ENCODE measurements at places on chromosomes 11 and 22.

DNA sequence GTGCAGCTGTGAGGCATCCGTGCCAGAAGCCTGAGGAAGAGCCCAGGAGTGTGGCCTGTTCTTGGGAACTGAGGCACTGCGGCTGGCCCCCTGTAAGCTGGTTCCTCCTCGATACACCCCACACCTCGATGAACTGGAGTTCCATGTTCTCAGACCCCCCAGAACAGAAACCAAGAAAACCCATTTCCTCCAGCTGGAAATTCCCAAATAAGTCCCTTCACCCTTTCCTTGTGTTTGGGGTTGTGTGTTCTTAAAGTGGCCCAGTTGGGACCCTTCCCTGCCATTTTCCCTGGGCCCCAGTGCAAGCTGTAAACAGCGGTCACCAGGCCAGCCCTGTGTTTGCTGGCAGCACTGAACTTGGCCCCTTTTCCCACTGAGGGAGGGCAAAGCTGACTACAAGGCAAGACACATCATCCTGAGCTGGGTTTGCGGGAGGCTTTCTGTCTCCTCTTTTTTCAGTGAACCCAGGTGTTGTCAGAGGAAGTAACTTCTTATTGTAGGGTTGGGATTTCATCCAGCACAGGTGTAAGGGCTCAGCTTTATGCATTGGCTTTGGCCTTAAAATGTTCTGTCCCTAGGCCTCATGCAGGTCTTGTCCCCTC, 60.1 kb upstream of the MPEG1 start:
- DNase-seq: no peak

DNA sequence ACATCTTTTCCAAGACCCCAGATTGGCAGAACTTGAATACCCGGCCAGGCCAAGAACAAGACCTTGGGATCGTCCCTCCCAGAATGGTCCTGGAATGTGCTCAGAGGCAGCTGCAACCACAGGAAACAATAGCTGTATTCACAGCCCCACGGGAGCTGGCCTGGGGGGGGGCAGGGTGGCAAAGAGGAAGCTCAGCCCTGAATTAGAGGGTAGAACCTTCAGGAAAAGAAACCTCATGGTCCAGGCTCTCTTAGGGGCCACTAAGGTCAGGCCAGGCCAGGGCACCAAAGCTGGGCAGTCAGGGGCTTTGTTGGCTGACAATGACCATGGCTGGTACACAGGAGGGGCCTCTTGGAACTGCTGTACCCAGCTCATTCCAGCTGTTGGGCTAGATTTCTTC, 17.3 kb downstream of the RPL27A start:
- DNase-seq: no peak

DNA sequence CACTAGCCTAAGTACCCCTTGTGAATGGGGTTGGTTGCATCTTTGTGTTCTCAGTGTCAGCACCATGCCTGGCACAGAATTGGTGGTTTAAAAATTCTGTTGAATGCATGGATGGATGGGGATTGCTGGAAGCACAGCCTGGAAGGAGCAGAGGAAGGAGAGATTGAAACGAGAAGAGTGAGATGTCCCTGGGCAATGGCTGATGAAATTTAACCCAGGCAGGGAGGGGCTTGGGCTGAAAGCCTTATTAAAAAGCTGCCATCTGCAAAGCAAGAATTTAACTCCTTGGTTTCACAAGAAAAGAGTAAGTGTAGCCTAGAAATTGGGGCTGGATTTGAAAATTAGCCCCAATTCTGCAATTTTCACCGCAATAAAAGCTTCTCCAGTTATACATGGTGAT, 126.7 kb downstream of the TEAD1 start:
- DNase-seq: no peak

- no peak for DNase-seq
Measured at GRCh38 chr11:77154381-77155081, 26.5 kb downstream of the MYO7A start.

DNA sequence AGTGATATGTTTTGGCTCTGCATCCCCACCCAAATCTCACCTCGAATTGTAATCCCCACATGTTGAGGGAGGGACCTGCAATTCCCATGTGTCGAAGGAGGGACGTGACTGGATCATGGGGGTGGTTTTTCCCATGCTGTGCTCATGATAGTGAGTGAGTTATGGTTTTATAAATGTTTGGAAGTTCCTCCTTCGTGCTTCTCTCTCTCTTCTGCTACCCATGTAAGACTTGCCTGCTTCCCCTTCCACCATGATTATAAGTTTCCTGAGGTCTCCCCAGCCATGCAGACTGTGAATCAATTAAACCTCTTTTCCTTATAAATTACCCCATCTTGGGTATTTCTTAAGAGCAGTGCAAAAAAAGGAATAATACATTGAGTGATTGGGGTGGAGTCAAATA, 7.3 kb upstream of the CEP295 start:
- DNase-seq: no peak

GRCh38 chr11:130202009-130202817, 42.6 kb downstream of the ST14 start:
- DNase-seq: no peak

GRCh38 chr11:14374922-14375830, 16.2 kb upstream of the RRAS2 start:
- DNase-seq: no peak

- no peak for DNase-seq
Measured at GRCh38 chr11:103997082-103997481, 39.4 kb upstream of the DDI1 start.

DNA sequence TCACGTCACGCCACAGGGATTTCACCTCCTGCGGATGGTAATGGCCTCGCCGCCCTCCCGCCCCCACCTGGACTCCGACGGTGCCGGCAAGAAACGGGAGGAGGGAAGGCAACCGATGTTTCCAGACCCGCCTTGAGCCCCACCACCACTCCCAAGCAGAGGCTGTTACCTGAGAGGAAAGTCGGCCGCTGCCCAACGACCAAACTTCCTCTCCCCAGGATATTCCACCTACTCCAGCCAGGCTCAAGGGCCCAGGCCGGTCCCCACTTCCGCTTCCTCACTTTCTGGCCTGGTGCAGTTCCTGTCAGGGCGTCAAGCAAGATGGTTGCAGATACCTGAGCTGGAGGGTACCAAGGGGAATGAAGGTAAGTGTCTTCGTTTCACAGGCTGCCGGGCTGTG, at the start of gene ENTHD1:
Gene ENTHD1, minus strand, starts transcription at position 235 of the 400 bp plus-strand sequence. CDS start 6,012 bp downstream, outside the sequence.
- DNase-seq: no peak

DNA sequence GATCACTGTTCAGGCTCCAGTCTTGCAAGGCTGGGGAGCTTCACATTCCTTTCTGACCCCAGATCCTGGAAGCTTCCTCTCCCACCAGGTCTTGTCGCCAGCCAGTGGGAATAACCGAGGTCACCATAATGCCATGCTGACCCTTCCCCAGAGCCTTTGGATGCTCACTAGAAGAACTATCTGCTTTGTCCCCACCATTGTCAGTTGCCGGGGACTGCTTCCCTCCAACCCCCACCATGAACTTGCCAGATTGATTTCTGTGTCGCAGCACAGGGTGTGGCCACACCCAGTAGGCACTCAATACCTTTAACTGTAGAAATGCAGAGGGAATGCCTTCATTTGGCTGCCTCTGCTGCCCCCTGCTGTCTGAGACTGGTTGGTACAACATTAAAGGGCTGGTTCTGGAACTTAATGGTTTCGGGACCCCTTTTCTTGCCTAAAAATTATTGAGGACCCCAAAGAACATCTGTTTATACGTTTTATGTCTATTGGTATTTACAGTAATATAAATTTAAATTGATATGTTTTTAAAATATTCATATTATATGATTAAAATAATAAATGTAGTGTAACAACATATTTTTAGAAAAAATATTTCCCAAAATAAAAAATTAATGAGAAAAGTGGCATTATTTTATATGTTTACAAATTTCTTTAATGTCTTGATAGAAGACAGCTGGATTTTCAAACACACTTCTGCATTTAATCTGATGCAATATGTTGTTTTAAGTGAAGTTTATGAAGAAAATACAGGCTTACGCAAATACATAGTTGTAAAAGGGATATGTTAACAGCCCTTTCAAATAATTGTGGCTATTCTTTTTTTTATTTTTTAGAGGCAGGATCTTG, 6.7 kb upstream of the GDPD5 start:
- DNase-seq: no peak

GRCh38 chr11:71221821-71222220, 30.6 kb downstream of the SHANK2 start:
- no peak for DNase-seq

GRCh38 chr22:41834005-41834944, 1.4 kb downstream of the SREBF2 start:
- DNase-seq: no peak

GRCh38 chr11:95704865-95705264, 84.7 kb downstream of the FAM76B start:
- no peak for DNase-seq

DNA sequence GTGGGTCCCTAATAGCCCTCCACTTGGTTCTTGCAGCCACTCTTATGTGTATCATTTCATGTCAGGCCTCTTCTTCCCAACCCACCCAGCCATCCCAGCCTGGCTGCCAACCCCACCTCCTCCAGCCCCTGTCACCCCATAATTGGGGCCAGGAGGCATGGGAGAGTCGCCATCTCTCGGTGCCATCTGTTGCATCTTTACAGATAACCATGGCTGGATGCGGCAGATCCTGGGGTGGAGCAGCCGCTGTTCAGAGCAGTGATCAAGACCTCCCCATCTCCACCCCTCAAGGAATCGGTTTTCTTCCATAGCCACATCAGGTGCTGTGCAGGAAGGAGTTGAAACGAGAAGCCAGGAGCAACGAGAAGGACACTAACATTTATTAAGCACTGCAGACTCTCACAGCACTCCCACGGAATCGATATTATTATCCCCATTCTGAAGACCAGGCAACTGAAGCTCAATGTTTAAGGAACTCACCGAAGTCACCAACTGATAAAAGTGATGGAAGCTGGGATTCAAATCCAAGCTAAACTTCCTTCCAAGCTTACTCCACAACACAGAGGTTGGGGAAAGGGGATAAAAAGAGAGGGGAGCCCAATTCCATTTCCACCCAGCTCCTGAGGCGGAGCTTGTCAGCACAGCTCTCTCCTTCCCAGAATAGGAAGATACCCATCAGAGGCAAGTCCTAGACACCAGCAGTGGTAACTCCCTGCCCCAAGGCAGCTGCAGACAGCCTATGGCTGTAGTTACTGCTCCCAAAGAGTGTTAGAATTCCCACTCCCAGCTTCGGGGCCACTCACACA, 2.7 kb downstream of the SLC43A1 start:
- no peak for DNase-seq

DNA sequence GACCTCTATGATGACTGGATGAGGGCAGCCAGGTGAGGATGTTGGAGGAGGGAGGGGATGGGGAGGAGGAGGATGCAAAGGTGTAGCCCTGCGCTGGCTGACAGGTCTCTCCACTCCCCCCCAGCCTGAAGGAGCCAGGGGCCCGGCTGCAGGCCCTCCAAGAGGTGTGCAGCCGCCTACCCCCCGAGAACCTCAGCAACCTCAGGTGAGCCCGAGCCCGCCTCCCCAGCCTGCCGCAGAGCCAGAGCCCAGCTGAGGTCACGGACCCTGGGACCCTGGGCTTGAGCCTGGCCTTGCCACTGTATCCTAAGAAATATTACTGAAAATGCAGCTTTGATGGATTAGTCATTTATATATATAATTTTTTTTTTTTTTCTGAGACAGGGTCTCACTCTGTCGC, 7.8 kb downstream of the SH3BP1 start:
- no peak for DNase-seq

DNA sequence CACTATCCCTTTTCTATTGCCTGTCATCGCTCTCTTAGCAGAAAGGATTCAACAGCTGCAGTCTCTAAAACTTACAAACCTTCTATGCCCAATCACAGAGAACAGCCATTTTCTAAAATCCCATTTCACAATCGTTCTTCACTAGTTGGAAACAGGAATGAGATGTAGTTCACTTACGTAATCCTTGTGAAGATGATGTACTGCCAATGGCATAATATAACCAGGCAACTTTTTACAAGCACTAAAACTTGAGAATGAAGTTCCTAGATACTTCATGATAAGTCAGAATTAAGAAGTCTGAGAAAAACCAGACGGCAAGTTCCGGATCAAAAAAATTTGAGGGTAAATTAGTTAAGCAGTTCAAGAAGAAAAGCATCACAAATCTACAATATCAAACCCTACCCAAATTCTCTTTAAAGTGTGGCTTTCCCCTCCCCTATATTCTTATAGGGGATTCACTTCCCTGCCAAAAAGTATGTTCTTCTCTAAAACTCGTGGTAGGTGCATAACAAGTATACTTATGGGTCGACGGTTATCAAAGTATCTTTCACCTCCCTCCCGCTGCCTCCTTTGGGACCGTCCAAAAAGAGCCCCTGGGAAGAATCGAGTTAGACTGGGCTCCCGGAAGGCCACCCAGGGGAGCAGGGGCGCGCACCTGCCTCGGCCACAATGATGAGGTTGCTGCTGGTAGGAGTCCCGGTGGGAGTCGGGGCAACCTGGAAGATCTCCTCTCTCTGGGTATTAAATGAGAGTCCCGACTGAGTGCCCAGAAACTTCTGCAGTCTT, 666 bp downstream of the MSANTD4 start:
- DNase-seq: no peak

DNA sequence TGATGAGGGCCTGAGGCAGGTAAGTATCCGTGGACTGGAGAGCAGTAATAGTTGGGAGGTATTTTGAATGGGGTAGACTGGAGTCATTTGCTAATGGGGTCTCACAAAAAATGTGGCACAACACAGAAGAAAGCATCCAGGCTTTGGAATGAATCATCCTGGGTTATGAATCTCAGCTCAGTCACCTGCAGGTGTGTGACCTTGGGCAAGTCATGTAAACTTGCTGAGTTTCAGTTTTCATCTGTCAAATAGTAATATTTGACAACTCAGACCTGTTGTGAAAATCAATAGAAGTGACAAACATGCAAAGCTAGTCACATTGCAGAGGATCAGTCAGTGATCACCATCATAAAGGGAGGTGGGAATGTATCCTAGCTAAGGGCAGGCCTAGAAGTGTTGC, 232.0 kb upstream of the TENM4 start:
- DNase-seq: no peak

- no peak for DNase-seq
Measured at GRCh38 chr22:49307481-49307830, 520.2 kb downstream of the BRD1 start.

- DNase-seq: no peak
Measured at GRCh38 chr11:132648851-132649250, 883.5 kb downstream of the OPCML start.

DNA sequence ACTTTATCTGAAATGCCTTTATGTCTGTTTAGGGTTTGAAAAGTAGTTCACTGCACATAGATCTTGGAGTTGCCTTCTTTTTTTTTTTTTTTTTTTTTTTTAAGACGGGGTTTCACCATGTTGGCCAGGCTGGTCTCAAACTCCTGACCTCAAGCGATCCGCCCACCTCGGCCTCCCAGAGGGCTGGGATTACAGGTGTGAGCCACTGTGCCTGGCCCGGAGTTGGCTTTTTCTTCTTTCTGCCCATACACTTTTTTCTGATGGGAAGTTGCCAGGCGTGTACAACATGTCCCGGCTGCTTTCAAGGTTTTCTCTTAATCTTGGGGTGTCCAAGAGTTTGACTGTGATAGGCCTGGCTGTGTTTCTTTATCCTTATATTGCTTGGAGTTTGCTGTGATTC, 12.9 kb upstream of the GNB1L start:
- DNase-seq: no peak

Measured in non-pigmented ciliary epithelial cell (primary cell).